HTR-8/SVneo (cell line): ENCODE measurements at places on chromosomes 16 and 17.

DNA sequence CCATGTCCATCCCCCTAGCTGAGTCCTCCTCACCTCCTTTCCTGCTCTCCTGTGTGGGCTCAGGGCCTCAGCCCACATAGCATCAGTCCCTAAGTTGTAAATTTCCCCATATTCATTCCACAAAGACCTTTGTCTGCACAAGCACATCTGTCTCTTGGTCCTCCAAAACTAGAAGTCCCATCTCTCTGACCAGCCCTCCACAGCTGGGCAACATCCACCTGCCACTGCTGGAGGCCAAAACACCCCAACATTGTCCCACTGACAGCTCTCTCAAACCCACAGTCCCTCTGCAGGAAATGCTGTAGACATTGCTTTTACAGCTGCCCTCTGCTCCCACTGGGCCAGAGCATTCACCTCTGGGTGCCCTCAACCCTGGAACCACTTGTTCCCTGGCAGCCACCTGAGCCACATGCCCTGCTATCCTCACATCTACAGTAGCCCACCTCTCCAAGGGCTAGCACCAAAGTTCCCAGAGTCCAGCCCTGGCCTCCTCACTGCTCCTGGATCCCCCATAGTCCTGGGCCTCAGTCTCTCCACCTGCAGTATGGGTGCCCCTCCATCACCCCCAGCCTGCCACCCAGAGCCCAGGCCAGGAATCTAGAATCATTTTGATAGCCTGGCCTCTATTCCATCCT lies 1722.7 kb downstream of the TP53TG3F start:
- DNase-seq = no peak

GRCh38 chr17:36736201-36737156 lies 135.1 kb downstream of the MRM1 start:
- DNase-seq = no peak

DNA sequence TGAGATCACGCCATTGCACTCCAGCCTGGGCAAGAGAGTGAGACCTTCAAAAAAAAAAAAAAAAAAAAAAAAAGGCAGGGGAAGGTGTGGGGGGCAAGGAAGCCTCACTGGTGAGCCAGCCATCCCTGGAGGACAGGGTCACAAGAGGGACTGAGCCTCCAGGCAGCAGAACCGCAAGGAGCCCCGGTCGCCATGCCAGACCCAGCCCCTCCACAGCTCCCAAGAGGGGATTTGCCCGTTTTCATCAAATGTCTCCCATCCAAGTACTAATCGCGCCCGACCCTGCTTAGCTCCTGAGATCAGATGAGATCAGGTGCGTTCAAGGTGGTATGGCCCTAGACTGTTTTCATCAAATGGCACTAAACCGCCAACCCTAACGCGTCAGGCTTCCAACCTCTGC lies 2.9 kb downstream of the SLC38A8 start:
- no peak for DNase-seq

DNA sequence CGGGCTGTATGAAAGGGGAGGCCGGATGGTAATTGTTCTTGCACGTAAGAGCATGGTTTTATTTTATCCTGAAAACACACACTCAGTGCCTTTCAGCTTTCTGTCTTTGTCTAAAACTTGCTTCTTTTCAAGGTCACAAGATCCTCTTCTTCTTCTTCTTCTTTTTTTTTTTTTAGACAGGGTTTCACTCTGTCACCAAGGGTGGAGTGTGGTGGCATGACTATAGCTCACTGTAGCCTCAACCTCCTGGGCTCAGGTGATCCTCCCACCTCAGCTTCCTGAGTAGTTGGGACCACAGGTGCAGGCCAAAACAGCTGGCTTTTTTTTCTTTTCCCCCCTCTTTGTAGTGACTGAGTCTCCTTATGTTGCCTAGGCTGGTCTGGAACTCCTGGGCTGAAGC lies 15.9 kb upstream of the ZNF629 start:
- no peak for DNase-seq

- no peak for DNase-seq
These were observed 95.0 kb downstream of the RAB11FIP4 start for GRCh38 chr17:31486351-31487062.

GRCh38 chr16:56817938-56818337 lies 47.1 kb upstream of the SLC12A3 start:
- no peak for DNase-seq

DNA sequence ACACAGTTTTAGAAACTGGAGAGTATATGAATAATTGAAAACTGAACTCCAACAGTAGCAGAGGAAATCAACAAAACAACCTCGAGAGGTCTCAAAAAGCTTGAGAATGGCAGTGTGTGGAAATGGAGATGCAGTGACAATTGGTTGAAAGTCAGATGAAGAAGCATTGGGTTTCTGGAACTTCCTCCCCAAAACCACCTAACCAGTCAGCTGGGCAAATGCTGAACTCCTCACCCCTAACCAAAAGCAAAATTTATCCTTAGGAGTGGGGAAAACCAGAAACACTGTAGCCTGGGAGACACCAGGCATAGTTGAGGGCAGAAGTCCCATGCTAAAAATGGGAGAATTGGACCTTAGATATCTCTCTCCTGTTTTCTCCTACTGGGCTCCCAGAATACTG lies 109.9 kb downstream of the TANC2 start:
- no peak for DNase-seq

- no peak for DNase-seq
These were observed 48.8 kb upstream of the CDH3 start for GRCh38 chr16:68596266-68596665.

DNA sequence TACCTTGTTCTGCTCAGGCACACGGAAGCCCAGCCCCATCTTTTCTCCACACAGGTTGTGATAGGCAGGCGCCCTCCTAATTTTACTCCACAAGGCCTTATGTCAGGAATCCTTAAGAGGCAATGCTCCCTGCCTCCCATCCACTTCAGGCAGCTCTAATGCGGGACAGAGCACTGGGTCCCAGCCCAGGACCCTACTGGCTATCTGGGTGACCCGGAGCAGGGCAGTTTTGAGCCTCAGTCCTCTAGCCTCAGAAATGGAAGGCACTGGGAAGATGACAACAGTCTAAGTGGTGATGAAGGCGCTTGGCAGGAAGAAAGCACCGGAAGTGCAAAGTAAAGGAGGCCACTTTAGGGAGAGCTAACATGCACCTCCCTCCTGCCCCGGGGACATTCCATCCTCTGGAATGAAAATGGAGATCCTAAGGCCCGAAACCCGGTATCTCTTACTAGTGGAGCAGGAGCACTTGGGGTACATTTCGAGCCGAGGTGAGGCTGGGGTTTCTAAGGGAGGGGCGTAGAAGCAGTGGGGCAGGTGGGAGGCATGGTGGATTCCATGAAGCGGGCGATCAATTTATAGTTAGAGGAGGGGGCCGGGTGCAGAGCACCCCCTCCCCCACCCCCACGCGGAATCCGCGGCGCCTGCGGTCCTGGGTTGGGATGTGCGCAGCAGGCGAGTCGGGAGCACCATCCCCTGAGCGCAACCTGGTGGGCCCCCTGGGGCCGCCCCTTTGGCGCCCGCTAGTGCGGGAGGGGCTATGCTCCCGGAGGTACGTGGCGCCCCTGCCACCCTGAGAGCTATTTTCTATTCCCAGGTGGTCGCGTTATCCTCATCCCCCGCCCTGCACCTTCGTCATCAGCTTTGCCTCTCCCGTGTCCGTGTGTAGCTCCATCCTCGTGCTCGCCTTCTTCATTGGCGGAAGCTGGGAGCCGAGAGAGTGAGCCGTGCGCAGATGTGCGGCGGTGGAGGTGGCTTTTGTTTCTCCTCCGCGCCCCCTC lies 4.9 kb downstream of the MT1F start:
- no peak for DNase-seq
